ENCODE measurements at places on chromosomes 3 and 15.

GRCh38 chr3:193837347-193837827, 244.4 kb downstream of the OPA1 start:
- no peak for DNase-seq

- no peak for DNase-seq
Measured at GRCh38 chr3:31543375-31543774, 10.7 kb downstream of the STT3B start.

DNA sequence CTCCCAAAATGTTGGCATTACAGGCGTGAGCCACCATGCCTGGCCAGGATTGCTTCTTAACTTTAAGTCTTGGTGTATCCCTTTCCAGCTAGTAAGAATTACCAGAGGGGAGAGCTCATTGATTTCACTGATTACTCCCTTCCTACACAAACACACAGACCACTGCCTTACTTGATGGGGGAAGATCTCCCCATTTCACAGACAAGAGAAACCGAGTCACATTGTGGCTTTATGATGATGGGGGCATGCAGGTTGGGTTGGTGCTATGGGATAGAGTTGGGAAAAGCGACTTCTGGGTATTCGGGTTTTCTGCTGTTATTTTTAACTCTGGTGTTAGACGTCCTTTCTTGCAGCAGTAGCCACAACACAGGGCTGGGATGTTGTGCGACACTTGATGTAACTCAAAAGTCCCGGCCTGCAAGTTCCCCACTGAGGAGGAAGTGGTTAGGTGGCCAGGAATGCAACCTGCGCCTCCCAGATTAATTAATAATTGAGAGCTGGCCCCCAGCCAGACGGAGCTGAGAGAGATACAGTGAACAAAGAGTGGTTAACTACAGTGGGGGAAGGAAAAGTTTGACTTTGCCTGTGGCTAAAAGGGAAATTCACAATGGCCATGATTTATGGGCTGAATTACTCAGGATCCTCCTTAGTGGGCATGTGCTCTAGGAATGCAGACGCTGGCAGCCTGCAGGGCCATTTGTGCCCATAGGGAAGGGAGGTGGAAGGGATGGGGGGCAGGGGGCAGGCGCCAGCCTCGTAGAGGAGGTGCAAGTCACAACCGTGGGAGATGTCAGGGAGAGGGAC, 63.6 kb downstream of the SMAD6 start:
- no peak for DNase-seq

GRCh38 chr3:176141837-176142236, 1055.4 kb downstream of the TBL1XR1 start:
- DNase-seq, result no peak

- DNase-seq, result peak; percentile 10
Measured at GRCh38 chr15:76904461-76905012, 603 bp downstream of the SCAPER start.

- DNase-seq, result no peak
Measured at GRCh38 chr3:37603722-37604121, 258.0 kb upstream of the CTDSPL start.

DNA sequence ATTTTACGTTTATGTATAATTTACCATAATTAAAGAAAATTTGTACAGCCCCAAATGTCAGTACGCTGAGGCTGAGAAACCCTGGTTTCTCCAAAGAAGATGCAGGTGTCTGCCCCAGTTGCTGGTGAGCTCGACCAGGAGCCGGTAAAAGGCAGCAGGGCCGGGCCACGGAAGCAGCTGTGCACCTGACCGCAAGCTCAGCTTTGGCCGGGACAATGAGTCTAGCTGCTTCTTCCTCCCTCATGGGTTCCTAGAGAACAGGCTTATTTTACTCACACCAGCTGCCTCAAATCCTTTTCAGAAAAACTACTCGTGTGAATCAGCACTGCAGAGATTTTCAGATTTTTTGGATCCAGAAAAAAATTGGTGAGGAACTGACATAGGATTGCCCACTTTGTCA, 18.0 kb upstream of the ZXDC start:
- DNase-seq, result no peak

DNA sequence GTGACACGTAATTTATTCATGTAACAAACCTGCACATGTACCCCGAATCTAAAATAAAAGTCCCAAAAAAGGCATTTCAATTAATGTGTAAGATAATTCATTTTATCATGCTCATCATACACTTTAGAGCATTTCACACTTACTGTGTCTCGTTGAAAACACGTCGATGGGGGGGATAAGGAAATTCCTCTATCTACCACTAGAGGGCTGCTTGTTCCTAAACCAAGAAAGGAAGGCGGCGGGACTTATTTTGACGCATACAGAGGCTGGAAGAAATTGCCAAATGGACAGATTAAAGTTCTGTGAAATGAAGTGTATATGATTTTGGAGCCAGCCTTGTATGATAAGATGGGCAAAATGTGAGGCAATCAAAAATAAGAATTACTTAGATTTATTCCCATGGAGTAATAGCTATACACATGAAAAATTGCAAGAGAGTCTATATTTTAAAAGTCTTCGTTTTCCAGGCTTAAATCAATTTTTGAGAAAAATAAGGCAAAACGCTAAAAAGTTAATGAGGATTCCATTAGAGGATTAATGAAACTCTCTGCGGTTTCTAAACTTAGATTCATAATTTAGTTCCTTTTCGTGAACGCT, 346.8 kb downstream of the CNTN3 start:
- no peak for DNase-seq

Data from C1 segment of cervical spinal cord (tissue), 14 donors.